ENCODE measurements at places on chromosomes 16 and 17.

DNA sequence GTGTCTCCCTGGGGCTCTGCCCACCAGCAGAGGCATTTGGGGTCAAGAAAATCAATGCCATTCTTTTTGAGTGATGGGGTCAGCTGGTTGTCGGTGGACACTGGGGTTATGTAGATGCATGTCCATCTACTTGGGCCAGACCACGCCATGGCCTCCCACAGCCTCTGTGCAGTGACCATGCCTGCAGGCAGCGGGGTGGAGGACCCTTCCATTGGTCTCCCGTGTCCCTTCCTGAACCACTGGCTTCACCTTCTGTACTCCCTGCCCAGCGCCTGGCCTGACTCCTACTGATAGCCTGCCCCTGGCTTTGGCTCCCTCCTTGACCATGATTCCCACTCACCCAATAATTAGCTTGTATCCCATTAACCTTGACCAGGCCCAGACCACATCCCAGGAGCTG, 28.0 kb upstream of the SPNS3 start:
- DNase-seq: no peak

GRCh38 chr16:50737420-50737959, 4.4 kb upstream of the CYLD start:
- DNase-seq: no peak

GRCh38 chr16:2956579-2956956, 7.5 kb upstream of the KREMEN2 start:
- DNase-seq: no peak

DNA sequence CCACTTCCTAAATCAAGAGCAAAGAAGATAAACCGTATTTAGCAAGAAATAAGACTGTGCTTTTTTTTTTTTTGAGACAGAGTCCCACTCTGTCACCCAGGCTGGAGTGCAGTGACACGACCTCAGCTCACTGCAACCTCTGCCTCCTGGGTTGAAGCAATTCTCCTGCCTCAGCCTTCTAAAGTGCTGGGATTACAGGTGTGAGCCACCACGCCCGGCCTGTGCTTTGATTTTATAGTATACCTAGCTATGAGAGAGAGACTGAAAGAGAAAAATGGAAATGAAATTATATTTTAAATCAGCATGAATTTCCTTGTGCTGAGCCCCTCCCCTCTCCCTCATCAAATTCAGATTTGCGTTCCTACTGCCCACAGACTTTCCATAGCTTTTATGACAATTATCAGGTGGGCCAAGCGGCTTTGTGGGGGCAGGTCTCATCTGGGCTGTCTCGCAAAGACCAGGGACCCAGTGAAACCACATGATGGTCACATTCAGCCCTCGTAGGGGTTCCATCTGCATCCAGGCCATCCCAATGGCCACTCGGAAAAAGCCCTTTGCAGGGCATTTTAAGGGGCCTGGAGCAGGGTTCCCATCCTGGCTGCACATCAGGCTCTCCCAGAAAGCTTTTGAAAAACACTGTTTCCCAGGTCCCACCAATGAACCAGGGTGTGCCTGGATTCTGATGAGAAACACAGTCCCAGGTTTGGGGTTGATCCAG, 8.5 kb downstream of the CACNG1 start:
- DNase-seq: no peak

DNA sequence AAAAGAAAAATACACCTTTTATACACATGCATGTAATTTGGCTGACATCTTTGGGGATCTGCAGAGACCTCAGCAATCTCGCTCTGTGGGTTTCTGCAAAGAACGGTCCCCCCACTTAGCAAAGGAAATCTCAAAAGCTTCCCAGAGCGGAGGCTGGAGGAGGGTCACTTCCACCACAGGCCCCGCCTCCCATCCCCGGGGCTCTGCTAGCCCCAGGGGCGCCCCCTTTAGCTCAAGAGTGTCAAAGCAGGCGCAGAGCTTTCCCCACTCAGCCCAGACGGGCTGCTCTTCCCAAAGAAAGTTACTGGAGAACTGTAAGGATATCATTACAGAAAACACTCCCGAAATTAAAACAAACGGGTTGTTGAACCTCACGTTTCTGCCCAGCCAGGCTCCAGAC, 11.4 kb downstream of the SLC13A5 start:
- DNase-seq: no peak

DNA sequence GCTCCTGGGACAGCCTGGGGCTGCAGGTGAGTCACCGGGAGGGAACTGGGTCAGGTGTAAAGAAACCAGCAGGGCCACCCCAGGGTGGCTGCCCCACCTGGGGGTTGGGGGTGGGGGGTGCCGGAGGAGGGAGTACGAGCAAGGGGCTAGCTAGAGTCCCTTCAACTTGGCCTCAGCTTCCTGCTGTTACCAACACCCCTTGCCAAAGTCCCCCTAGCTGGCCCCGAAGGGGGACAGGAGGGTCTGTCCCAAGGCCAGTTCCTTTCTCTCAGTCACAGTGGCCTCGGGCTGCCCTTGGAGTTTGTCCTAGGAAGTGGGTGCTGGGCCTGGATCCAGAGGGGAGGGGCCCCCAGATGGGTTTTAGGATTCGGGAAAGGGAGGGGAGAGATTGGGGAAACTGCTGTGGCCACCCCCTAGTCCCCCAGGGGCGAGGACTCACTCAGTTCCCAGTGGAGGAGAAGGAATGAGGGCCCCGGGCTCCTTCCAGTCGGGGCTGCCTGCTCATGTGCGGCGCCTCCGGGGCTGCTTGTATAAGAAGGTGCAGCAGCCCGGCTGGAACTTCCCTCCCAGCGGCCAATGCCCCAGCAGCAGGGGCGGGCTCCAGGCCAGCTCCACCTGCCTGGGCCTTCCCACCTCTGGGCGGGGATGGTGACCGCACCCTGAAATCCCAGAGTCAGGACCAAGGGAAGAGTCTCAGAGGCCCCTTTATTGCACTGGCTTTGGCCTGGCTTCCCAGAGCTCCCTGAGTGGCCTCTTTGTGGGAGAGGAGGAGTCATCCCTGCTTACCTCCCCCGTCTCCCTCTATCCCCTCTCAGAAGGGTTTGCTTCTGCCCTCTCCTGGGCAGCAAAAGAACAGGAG, 7.3 kb downstream of the ARHGAP27 start:
- DNase-seq: no peak

GRCh38 chr16:86825631-86826030, 247.3 kb downstream of the FOXL1 start:
- no peak for DNase-seq

All from activated naive CD4-positive, alpha-beta T cell (primary cell).